Pancreas (tissue), 10 donors: ENCODE measurements at places on chromosomes 16 and 17.

DNA sequence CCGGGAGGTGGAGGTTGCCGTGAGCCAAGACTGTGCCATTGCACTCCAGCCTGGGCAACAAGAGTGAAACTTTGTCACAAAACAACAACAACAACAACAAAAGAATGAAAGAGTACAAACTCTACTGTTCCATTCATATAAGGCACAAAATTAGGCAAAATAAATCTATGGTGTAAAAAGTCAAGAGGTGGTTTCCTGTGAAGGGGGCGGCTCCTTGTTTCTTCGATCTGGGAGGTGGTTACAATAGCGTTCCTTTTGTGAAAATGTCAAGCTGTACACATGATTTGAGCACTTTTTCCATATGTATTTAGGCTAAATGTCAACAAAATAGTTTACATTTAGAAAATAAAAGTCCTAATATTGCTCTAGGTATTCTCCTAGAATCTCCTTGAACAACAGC, 6.9 kb downstream of the SIAH1 start:
- no peak overlapping the region for H3K27ac ChIP-seq
- peaks cover 55% of the 10 kb centered on the region for H3K4me1 ChIP-seq
- H3K27me3 ChIP-seq = no peaks in the 10 kb centered on the region
- H3K36me3 ChIP-seq = no peaks in the 10 kb centered on the region

DNA sequence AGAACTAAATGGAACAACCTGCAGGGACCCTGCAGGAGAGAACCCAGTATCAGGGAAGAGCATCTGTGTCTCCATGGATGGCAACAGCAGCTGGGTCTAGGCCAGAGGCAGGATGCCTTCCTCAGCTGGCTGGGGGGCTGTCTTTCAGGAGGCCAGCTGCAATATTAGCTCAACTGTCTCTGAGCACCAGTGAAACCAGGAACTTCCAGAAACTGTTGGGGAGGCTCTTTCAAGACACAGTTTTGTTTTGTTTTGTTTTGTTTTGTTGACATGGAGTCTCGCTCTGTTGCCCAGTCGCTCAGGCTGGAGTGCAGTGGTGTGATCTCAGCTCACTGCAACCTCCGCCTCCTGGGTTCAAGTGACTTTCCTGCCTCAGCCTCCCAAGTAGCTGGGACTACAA, 7.6 kb downstream of the GPR142 start:
- H3K4me3 ChIP-seq = no peak overlapping the region
- no peak overlapping the region for H3K27ac ChIP-seq
- peaks cover 9% of the 10 kb centered on the region for H3K4me1 ChIP-seq
- no peaks in the 10 kb centered on the region for H3K36me3 ChIP-seq
- no peaks in the 10 kb centered on the region for H3K27me3 ChIP-seq
- no peak for DNase-seq

GRCh38 chr17:29420128-29420527, 30.0 kb downstream of the TAOK1 start:
- no peaks in the 10 kb centered on the region for H3K4me1 ChIP-seq
- H3K36me3 ChIP-seq = no peaks in the 10 kb centered on the region
- H3K4me3 ChIP-seq = no peak overlapping the region
- no peaks in the 10 kb centered on the region for H3K27me3 ChIP-seq
- no peak overlapping the region for H3K27ac ChIP-seq
- DNase-seq = no peak

- no peak for DNase-seq
- H3K4me3 ChIP-seq = no peak overlapping the region
- H3K27me3 ChIP-seq = no peaks in the 10 kb centered on the region
Measured at GRCh38 chr17:79539944-79540705, 70.7 kb downstream of the RBFOX3 start.

DNA sequence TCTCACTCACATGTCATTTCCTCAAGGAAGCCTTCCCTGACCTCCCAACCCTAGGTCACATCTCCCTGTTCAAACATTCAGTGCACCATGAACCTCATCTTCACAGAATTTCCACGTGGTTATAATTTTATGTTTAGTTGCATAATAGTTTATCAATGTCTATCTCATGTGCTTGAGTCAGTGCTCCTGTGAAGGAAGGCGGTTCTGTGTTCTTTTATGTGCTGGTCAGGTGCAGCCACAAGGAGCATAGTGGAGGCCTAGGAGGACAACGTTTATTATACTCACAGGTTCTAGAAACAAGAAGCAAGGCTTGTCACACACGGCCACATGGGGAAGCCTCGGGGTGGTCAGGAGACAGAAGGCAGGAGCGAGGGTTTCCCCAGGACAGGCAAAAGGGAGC, 34.5 kb upstream of the SCNN1B start:
- no peak overlapping the region for H3K4me3 ChIP-seq
- H3K27me3 ChIP-seq = no peaks in the 10 kb centered on the region
- H3K36me3 ChIP-seq = no peaks in the 10 kb centered on the region

DNA sequence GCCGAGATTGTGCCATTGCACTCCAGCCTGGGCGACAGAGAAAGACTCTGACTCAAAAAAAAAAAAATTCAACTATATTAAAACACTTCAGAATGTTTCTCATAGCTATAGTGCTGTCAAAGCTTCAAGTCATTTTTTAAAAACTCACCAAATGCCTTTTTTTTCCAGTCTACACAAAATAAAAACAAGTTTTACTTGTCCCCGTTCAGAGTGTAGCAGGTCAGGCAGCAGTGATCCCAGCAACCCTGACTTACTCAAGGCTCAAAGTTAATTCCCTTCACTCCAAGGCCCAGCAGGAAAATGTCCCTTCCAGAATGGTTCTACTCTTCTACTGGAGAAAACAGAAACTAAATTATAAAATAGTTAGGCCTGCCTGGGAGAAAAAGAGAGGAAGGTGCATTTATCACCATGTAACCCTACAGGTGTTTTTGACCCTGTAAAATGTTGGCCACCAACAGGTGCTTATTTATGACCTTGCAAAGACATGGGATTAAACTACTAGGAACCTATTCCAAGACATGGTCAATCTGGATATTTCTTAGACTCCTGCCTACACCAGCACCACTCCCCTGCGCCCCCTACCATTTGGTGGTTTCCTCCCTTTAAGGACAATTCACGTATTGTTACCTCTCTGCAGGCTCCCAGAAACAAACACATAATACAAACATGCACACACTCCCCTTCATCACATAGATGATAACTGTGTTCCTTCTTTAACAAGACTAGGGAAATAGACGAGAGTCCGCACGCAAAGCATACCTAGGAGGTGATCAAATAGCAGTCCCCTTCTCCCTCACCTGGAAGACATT, 5.4 kb downstream of the AMFR start:
- H3K27ac ChIP-seq = no peak overlapping the region
- H3K36me3 ChIP-seq = no peaks in the 10 kb centered on the region
- no peak overlapping the region for H3K4me3 ChIP-seq
- DNase-seq = no peak
- H3K27me3 ChIP-seq = no peaks in the 10 kb centered on the region

GRCh38 chr17:80204626-80205468, 15.3 kb downstream of the SGSH start:
- no peak for DNase-seq
- no peaks in the 10 kb centered on the region for H3K36me3 ChIP-seq
- no peak overlapping the region for H3K27ac ChIP-seq
- H3K4me1 ChIP-seq = no peaks in the 10 kb centered on the region

DNA sequence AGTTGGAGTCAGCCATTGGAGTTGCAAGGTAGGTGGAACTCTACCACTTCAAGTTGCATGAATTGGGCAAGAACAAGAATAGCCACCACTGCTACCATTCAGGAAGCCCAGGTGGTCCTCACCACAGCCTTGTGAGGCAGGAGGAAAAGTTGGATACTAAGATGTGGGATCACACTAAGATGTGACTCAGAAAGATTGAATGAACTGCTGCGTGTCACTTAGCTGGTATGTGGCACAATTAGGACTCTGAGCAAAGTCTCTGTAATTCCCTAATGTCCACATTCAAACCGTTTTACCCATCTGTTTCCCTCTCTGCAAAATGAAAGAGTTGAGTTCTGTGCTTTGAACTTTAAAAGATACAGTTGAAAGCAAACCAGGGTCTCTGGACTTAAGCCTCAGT, 44.7 kb upstream of the HS3ST3A1 start:
- H3K27ac ChIP-seq = no peak overlapping the region
- H3K36me3 ChIP-seq = no peaks in the 10 kb centered on the region
- no peak overlapping the region for H3K4me3 ChIP-seq
